Lung microvascular endothelial cell (primary cell): ENCODE measurements at places on chromosomes 11 and 22.

DNA sequence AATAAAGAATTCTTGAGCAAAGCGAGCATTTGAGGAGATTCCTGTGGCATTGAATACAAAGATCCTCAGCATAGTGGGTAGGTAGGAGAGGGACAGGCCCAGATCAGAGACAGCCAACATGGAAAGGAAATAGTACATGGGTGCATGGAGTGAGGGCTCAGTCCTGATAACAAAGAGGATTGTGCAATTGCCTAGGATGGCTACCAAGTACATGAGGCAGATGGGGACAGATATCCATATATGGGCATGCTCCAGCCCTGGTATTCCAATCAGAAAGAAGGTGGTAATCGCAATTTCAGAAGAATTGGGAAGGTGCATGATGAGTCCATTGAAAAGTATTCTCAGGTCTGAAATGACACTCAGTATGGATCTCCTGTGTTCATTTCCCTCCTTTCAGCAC, 8.6 kb downstream of the OR51T1 start:
- no peak for DNase-seq

- no peak for DNase-seq
These were observed 273.2 kb downstream of the DCDC1 start for GRCh38 chr11:31096191-31096805.

- DNase-seq, result peak; percentile 63
These were observed 3.9 kb downstream of the MALAT1 start for GRCh38 chr11:65502555-65503367.

DNA sequence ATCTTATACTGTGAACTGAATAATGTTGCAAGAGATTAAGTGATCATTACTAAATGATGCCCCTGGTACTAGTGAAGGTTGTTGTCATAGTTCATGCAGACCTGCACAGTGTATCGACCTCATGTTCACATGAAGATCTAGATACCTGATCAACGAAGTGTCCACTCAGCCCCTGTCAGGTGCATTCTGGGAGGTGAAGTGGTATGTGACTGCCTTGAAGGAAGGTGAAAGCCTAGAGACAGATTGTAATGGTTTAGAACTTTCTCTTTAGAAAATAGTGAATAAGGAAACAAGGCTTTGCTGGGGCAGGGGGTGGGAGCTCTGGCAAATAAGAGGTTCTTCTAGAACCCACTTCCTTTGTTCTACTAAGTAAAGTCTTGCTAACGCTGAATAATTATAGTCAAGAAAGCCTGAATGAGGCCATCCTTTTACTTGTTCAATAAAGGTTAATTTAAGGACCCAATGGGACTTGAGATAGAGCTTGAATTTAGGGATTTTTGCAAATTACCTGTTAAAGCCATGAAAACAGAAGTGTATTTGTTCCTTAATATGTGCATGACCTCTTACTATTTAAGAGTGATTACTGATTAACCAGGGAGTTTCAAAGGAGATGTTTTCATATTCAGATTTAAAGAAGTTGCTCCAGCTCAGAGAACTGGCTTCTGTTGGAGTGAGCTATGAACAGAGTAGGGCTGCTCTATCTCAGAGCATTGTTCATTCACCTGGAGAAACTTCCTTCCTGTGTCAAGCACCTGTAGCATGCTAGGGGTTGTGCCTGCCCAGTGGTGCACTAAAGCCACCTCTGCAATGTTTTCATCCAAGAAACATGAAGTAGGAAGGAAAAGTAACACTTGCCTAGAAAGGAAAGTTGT, 45.3 kb downstream of the C22orf31 start:
- DNase-seq, result no peak

DNA sequence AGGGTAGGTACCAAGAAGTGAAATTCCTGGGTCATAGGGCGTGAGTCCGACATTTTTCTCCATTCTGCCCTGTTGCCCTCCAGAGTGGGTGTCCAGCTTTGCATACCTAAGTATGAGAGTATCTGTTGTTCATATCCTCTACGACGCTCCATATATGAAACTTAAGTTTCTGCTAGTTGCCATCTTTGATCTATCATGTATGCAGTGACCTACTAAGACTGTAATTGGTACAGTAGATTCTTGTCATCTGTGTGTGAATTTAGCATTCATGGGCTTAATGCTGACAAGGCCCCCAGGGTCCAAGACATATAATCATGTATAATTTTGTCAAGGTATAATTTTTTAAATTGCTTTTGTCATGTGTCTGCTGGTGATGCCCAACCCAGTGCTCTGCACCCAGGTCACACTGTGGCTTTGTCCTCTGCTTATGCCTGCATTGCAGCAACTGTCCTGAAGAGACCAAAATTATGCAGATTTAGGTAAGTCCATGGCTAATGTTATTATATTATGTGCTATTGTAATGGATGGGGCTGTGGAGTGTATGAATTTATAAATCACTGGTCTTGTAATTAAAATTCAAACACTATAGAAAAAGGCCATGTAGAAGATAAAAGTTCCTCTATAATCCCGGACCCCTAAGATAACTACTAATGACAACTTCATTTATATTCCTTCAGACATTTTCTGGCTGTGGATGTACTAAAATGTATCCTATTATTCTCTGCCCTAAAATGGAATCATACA, 12.2 kb downstream of the NEAT1 start:
- no peak for DNase-seq

DNA sequence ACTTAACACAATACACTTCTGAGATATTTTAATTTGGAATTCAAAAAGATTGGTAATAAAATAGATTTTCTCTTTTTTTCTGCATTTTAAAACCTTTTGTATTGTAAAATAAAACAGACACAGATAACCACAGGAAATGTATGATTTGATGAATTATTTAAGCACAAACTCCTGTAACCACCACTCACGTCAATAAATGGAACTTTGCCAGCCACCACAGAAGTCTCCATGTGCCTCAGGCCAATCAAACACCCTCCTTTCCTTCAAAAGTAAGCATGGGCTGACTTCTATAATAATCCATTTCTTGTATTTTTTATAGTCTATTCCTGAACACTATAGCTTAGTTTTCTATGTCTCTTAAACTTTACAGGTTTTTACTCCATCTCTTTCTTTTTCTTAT, 721.7 kb downstream of the DLG2 start:
- no peak for DNase-seq

DNA sequence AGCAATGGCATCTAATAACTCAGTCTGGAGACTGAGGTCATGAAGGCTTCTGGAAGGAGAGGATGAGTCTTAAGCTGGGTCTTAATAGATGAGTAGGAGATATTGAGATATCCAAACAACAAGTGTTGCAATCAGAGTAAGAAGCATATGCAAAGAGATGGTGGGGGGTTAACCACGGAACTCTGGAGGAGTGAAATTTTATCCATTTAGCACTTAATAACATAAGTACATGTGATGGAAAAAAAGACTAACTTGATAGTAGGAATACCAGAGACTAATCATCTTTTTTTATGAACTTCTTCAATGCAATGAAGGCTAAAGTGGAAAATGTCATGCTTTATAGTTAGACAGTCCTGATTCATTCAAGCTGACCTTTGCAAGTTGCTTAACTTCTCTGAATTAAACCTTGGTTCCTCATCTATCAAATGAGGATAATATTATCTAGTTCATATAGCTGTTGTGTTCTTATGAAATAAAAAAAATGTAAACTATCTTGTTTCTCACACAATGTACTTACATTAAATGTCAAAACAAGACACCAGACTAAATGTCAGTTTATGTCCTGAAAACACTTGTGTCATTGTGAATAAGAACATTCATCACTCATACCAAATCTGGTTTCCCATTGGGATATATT, 403.1 kb upstream of the CCDC90B start:
- no peak for DNase-seq

DNA sequence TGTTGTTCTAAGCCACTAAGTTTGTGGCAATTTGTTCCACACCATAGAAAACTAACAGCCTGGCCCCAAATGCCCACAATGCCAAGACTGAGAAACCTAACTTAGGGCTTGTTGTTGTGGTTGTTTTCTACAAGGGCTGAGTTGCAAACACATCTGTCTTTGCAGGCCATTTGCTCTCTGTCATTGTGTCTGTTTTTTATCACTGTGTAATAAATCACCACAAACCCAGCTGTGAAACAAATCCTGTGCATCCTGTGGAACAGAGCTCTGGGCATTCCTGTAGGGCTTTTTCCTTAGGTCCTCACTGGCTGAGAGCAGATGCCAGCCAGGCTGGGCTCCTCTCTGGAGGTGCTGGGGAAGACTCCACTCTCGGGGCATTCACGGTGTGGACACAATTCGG, 15.7 kb upstream of the SYT8 start:
- no peak for DNase-seq

GRCh38 chr22:42561856-42562255, 8.1 kb downstream of the SERHL2 start:
- no peak for DNase-seq

DNA sequence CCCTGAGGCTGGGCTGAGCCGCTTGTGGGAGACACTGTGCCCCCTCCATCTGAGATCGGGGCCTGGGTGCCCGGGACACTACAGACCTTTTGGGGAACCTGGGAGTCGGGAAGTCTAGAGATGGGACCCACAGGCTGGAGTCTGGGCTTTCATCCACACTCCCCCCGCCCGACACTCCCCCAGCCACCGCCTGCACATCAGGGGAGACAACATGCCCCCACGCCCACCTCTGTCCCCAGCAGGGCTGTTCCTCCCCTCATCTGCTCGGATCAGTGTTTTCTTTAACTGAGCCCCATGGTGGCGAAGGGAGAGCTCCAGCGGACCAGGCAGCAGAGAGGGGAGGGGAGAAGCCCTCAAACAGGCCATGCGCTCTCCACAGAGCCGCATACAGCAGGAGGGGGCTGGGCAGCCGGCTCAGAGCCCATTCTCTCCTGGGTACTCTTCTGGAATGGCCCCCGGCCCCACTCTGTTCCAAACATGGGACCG, 174.7 kb downstream of the IGLL1 start:
- no peak for DNase-seq

DNA sequence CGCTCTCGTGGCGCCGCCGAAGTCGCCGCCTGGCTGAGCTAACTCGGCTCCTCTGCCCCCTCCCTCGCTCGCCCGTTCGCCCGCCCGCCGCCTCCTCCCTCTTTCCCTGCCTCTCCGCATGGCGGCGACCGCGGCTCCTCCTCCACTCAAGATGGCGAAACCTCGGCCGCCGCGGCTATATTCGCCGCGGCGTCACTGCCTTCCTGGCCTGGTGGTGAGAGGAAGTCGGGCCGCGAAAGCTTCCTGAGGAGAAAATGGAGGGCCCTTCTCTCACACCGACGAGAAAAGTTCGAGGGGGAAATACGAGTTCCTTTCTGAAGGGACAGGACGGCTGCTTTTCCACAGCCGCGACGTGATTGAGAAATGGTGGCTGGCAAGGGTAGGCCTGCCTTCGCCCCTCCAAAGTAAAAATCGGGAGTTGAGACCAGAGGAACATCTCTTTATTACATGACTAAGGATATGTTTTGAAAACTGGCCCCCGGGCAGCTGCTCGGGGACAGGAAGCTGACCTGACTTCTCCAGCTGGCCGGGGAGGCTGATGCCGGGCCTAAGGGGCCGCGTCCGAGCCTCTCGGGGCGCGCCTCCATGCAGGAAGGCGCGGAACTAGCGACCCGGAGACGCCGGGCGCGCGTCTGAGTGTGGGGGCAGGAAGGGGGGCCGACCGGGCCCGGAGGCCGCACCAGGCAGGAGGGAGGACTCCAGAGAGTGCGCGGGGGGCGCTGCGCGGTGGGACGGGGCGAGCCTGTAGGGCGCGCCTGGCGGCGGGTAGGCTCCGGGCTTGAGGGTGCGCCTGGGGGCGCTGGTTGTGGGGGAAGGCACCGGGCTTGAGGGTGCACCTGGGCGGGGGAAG, at the start of gene DDX6:
Gene DDX6, minus strand, starts transcription at position 54 of the 850 bp plus-strand sequence. CDS start 4,913 bp downstream, outside the sequence.
- peak; percentile 91 for DNase-seq

GRCh38 chr11:103888541-103888951, 147.9 kb upstream of the DDI1 start:
- DNase-seq, result no peak

DNA sequence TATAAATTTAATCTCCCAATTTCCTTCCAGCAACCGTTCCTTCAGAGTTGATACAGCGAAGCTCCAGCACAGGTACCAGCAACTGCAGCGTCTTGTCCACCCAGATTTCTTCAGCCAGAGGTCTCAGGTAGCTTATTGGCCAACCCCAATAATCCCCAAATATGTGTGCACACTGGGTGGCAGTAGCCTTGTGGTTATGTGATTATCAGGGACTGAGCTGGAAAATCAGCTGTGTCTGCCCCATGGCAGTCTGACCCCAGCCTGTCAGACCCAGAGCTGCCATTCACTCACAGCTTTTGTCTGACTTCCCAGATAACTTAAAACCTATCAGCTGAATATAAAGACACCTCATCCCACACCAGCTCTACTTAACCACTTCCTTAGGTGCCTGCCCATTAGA, 2.0 kb downstream of the HSCB start:
- DNase-seq, result no peak

DNA sequence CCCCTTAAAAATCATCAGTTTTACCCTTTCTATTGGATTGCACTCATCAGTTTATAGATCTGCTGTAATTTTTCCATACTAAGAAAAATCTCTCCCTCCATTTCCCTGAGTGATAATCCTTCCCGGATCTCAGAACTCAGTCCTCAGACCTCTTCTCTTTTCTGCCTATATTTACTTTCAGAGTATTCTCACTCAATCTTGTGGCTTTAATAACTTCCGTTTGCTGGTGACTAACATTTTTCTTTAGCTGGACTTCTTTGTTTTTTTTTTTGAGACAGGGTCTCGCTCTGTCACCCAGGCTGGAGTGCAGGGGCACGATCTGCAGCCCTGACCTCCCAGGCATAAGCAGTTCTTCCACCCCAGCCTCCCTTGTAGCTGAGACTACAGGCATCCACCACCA, 10.4 kb downstream of the ATXN10 start:
- DNase-seq, result no peak

GRCh38 chr11:86488553-86488952, 113.9 kb downstream of the CCDC81 start:
- no peak for DNase-seq

DNA sequence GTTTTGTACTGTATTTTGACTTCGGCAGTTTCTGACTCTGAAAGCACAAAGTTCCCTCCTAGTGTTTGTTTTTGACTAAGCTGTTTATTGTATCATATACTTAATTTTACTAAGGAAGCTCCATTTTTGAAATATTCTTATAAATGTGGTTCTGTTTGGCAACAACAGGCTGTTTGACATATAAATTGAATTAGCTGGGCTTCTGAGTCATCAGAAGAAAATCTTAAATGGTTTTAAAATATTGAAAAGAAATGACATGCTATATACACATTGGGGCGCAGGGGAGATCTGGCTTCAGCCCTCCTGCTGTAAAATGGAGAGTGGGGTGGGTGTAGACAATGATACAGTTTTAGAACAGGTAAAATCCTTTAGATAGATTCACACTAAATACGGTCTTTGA, 38.6 kb downstream of the SHISA8 start:
- no peak for DNase-seq

DNA sequence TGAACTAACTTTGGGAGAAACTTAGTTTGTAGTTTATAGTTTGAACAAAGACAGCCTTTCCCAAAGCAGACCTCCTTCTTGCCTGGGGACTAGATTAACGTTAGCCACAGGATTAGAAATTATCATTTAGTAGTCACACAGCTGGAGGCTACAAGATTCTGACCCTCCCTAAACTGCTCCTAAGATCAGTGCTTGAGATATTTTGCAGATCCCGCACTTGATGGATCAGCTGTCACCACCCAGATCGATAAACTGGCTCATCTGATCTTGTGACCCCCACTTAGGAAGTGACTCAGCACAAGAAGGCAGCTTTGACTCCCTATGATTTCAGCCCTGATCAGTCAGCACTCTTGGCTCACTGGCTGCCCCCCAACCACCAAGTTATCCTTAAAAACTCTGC, 1.6 kb downstream of the SLC22A24 start:
- peak; percentile 29 for DNase-seq

GRCh38 chr11:18699848-18700261, 1.3 kb downstream of the TMEM86A start:
- no peak for DNase-seq

GRCh38 chr11:87358461-87358860, 320.7 kb downstream of the TMEM135 start:
- DNase-seq, result no peak
